ENCODE measurements at places on chromosomes 16 and 17.
A peak's percentile ranks its signal among the peaks of the same experiment; 100 is the strongest.

DNA sequence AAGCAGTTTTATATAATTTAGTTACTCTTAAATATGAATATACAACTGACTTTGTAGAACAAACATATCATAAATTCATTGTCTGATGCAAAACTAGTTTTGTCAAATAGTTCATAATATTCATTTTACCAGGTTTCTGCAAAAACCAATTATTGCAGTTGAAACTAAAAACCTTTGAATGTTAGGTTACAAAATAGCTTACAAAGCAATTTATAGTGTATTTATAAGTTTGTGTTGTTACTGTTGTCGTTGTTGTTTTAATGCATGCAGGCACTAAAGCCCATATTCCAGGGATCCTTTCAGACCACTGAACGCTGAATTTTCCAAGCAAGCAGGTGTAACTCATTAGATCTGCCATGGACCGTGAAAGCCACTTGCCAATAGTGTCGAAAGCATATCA is 427.6 kb downstream of the ZFHX3 start:
- DNase-seq = no peak

GRCh38 chr17:75904749-75905521 is at the start of gene MRPL38:
Gene MRPL38 (minus strand): TSS chr17:75904884. CDS start chr17:75904875, 9 bp downstream.
- peak; percentile 62 for DNase-seq

GRCh38 chr16:50407351-50407750 is 38.6 kb upstream of the BRD7 start:
- DNase-seq = no peak

GRCh38 chr16:66677179-66677578 is 19.4 kb downstream of the CMTM4 start:
- DNase-seq = no peak

DNA sequence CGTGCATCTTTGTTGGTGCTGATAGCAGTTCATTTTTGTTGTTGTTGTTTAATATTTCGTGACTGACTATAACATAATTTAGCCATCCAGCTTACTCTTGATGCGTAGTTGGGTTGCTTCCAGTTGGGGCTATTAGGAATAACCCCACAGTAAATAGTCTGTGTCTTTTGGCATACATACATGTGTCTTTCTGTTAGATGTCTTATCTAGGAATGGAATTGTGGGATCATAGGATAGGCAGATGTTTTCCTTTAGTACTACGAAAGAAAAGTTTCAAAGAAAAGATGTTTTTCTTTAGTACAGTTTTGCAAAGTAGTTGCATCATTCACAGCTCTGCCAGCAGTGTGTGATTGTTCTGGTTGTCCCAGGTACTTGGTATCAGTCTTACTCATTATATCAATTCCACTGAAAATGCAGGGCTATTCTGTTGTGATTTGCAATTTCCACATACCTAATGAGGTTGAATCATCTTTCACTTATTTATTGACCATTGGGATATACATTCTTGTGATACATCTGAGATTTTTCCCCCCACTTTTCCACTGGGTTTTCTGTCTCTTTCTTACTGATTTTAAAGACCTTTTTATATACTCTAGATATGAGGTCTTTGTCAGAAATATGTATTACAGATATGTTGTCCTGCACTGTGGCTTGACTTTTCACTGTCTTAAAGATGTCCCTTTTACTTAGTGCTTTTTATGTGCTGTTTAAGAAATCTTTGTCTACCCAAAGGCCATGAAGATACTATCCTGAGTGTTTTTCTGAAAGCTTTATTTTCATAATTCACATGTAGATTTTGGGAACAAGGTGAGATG is 173.3 kb downstream of the MRTFB start:
- no peak for DNase-seq

- DNase-seq = no peak
Observed at GRCh38 chr17:76088041-76088867, 9.3 kb downstream of the ZACN start.

- no peak for DNase-seq
Observed at GRCh38 chr17:57622683-57623433, 122.2 kb downstream of the CCDC182 start.

GRCh38 chr17:65123757-65124675 is 13.2 kb upstream of the RGS9 start:
- DNase-seq = no peak

DNA sequence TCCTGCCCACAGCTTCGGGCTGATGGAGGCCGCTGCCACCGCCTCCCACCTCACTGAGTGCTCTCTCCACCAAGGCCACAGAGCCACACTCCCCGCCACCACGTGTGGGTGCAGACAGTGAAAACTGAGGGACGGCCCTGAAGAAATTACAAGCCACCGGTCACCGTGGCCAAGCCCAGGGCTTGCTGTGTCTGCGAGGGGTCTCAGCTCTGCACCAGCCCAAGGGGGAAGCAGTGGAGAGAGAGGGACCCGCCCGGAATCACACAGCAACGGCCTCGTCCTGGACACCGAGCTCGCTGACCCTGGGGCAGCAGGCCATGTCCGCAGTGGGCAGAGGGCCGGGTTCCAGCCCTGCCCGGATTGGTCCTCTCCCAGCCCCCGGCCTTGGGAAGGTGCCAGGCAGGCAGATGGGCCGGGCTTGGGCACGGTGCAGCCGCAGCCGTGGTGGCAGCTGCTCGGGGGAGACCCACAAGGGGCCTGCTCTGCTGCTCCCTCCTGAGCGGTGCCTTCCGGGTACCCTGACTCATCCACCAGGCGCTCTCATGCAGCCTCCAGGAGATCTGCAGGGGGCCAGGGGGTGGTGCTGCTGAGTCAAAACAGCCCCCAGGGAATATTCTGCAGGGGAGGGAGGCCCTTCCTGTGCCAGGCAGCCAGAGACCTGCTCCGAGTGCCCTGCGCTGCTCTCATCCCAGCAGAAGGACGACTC is 52.0 kb downstream of the CBFA2T3 start:
- no peak for DNase-seq

- no peak for DNase-seq
Observed at GRCh38 chr17:56319531-56319930, 166.3 kb downstream of the ANKFN1 start.

- DNase-seq = no peak
Observed at GRCh38 chr17:81309859-81310839, 15.0 kb upstream of the SLC38A10 start.

GRCh38 chr16:46801428-46802049 is 29.4 kb downstream of the C16orf87 start:
- DNase-seq = no peak

DNA sequence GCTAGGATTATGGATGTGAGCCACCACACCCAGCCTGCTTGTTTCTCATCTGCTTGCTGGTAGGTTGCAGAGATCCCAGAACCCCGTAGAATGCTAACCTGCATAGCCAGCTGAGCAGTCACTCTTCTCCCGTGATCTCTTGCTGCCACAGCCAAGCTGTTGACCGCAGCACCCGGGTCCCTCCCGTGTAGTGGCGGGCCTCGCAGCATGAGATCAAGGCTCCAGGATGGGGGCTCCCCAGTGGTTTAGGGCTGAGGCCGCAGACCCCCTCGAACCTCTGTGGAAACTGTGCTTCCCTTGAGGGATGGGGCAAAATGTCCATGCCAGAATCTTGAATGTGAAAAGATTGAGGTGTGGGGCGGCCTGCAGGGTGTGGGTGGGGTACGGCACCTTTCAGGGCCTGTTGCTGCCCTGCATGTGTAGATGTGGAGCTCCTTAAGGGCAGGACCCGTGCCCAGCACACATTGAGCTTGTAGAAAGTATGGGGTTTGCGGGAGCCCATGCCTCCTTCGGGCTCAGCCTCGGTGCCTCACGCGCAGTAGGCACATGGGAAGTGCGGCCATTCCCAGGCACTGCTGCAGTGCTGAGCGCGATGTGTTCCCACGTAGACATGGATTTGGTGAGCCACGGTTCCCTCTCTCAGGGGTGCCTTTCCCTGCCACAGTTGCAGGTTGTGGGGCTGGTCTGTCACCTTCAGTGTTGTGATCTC is 99.9 kb downstream of the BANP start:
- no peak for DNase-seq

- no peak for DNase-seq
Observed at GRCh38 chr16:817001-817906, 16.7 kb upstream of the GNG13 start.

- DNase-seq = peak; percentile 32
Observed at GRCh38 chr17:43695970-43696865, 34.5 kb upstream of the MEOX1 start.

DNA sequence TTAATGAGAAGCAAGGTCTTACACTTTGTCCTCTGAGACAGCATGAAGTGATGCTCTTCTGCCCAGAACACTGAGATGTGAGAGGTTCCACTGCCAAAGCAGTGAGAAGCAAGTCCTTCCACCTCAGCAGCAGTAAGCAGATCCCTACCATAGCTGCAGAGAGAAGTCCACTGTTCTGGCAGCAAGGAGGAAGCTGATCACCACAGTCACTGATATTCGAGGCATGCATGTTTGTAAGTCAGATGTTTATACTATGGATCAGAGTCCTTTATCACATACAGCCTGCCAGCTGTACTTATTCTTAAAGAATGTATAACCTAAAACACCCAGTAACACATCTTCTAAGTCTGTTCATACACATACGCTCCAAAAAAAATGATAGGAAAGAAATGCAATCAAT is 18.2 kb upstream of the METTL2A start:
- DNase-seq = no peak

- no peak for DNase-seq
Observed at GRCh38 chr17:14918540-14918939, 346.6 kb downstream of the PMP22 start.

- DNase-seq = no peak
Observed at GRCh38 chr16:49396206-49396720, 22.7 kb downstream of the C16orf78 start.

- no peak for DNase-seq
Observed at GRCh38 chr17:12857592-12857991, 68.3 kb downstream of the ARHGAP44 start.

GRCh38 chr17:83085526-83086198 is 6.3 kb downstream of the METRNL start:
- DNase-seq = no peak

GRCh38 chr16:83715217-83715920 is 92.4 kb upstream of the HSBP1 start:
- peak; percentile 32 for DNase-seq

- DNase-seq = no peak
Observed at GRCh38 chr17:1160591-1161390, 19.0 kb downstream of the ABR start.

DNA sequence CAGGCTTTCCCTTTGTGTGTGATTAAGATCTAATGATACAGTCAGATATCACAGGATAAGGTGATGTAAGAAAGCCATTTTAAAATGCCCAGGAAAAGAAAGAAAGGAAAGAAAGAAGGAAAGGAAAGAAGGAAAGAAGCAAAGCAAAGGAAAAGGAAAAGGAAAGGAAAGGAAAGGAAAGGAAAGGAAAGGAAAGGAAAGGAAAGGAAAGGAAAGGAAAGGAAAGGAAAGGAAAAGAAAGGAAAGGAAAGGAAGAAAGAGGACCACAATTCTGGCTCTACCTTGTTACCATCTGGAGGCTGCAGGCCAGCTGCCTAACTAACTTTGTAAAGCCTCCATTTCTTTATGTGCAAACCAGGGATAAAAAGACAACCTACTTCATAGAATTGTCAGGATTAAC is 131.6 kb downstream of the DYNLRB2 start:
- no peak for DNase-seq

GRCh38 chr16:931171-931570 is 39.6 kb downstream of the LMF1 start:
- DNase-seq = no peak

DNA sequence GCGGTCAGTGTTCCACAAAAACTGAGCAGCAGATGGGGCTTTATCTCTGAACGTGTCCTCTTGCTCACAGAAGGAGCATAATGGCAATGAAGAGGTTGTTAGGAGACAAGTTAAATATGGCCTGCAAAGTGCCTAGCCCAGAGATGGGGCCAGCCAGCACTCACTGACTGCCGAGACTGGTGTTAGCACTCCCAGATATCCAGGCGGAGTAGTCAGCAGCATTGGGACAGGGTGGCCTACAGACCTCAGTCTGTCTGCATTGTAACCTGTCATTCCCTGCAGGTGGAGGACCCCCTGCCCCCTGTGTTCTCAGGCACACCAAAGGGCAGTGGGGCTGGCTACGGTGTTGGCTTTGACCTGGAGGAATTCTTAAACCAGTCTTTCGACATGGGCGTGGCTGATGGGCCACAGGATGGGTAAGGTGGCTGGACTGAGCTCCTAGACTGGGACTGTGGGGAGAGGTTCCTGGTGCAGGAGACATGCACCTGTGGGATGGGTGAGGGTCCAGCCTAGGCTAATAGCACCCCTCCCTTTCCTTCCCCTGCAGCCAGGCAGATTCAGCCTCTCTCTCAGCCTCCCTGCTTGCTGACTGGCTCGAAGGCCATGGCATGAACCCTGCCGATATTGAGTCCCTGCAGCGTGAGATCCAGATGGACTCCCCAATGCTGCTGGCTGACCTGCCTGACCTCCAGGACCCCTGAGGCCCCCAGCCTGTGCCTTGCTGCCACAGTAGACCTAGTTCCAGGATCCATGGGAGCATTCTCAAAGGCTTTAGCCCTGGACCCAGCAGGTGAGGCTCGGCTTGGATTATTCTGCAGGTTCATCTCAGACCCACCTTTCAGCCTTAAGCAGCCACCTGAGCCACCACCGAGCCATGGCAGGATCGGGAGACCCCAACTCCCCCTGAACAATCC is 4.2 kb downstream of the MFAP4 start:
- DNase-seq = no peak

GRCh38 chr17:75920045-75920560 is 15.4 kb upstream of the MRPL38 start:
- no peak for DNase-seq

- DNase-seq = no peak
Observed at GRCh38 chr16:3673201-3673600, 18.7 kb downstream of the DNASE1 start.

DNA sequence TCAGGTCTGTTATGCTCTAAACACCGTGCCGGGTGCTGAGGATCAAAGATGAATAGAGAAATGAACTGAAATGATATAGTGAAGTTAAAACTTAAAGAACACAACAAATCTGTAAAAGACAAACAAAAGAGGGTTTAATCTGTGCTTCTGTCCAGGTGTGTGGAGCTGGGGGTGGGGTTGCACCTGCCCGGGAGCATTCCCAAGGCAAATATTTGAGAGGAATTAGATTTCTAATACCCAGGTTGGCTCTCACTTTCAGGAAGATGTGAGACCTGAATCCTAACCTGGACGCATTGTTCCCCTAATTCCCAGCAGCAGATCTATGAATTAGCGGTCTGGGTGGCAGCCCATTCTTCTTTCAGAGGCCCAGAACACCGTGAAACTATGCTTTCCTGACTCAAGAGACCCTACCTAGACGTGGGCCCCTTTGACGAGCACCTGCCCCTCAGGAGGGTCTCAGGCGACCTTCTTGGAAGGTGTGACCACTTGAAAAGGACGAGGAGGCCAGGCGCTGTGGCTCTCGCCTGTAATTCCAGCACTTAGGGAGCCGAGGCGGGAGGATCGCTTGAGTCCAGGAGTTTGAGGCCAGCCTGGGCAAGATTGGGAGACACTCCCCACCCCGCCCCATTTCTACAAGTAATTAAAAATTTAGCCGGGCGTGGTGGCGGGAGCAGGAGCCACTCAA is 677 bp upstream of the RANGRF start:
- no peak for DNase-seq

- no peak for DNase-seq
Observed at GRCh38 chr16:88471115-88471514, 18.0 kb downstream of the ZFPM1 start.

GRCh38 chr17:58693751-58694150 is 1.3 kb downstream of the RAD51C start:
- DNase-seq = no peak

Data from thoracic aorta (tissue), 2 donors.